Right ventricle myocardium inferior (tissue), 1 donor: ENCODE measurements at places on chromosomes 1 and 21. TPM values are rescaled to one million over a fixed set of nuclear protein-coding genes. Genes with fewer than 3 reads are reported as not detected.

- no peak for DNase-seq
Measured at GRCh38 chr1:85049735-85050166, 1.5 kb upstream of the MCOLN3 start.

DNA sequence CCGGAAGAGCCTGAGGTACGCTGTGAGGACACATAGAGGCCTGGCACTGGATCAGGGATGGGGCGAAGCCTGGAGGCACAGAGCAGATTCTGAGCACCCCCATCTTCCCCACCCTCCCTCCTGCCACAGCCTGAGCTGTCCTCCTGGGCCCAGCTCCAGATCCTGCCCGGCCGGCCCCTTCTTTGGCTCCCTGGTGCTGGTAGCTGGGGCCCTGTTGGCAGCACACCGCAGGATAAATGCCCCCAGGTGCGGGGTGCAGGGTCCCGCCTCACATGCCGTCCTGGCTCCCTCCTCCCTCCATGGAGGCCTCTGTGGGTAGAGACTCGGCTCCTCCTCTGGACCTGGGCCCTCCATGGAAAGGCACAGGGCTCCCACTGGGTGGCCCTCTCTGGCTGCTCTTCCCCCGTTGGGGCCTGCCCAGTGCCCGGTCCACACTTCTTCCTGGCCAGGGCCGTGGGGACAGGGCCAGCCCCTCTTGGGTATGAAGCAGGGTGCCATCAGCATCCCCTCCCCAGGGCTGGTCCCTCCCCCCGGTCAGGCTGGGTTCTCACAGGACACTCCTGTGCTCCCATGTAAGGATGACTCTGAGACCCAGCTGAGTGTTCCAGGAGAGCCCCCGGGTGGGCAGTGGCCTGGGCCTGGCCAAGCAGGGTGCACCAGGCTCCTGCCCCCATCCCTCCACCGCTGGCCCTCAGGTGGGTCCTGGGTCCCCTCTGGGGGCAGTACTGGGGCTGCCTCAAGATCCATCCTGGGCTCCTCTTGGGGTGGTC, 1.1 kb upstream of the OBSCN start:
- DNase-seq, result no peak

DNA sequence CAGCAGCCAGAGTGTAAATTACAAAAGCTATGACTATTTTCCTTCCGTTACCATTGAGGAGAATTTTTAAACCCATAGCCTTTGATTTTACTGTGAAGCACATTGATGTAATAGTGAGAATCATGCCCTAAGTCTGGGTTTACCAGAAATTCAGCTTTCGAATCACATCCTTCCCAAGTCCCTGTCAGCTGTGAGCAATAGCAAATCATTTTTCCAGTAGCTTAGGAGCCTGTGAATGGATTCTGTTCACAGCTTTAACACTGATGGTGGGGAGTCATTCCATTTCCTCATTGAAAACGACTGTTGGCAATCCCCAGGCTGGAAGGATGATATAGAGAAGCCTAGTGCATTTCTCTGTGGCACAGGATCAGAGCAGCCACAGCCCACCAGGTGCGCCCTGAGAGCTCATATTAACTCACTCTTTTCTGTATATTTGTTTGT, 82.2 kb upstream of the C1orf105 start:
- no peak for DNase-seq

- DNase-seq, result no peak
Measured at GRCh38 chr1:179925922-179926849, 28.4 kb upstream of the CEP350 start.

DNA sequence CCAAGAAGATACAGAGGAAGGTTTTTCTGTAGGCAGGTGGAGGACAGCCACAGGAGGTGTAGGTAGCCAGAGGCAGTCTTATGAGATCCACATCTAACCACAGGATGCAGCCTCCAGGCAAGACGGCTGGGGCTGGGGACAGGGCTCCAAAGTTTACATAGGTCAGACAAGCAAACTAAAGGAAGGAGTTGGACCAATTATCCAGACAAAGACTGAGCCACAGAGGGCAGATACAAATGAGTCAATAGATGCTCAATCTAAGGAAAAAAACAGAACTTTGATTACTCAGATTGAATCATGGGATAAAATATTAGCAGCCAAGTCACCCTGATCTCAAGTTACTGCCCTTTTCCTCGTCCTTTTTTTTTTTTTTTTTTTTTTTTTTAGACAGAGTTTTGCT, 91.6 kb downstream of the RGS7 start:
- peak; percentile 27 for DNase-seq

- no peak for DNase-seq
Measured at GRCh38 chr1:160864173-160864572, 1.5 kb upstream of the CD244 start.

- DNase-seq, result no peak
Measured at GRCh38 chr21:25896501-25897056, 161.8 kb downstream of the GABPA start.

- DNase-seq, result no peak
Measured at GRCh38 chr1:1322952-1323351, 1.5 kb downstream of the INTS11 start.

DNA sequence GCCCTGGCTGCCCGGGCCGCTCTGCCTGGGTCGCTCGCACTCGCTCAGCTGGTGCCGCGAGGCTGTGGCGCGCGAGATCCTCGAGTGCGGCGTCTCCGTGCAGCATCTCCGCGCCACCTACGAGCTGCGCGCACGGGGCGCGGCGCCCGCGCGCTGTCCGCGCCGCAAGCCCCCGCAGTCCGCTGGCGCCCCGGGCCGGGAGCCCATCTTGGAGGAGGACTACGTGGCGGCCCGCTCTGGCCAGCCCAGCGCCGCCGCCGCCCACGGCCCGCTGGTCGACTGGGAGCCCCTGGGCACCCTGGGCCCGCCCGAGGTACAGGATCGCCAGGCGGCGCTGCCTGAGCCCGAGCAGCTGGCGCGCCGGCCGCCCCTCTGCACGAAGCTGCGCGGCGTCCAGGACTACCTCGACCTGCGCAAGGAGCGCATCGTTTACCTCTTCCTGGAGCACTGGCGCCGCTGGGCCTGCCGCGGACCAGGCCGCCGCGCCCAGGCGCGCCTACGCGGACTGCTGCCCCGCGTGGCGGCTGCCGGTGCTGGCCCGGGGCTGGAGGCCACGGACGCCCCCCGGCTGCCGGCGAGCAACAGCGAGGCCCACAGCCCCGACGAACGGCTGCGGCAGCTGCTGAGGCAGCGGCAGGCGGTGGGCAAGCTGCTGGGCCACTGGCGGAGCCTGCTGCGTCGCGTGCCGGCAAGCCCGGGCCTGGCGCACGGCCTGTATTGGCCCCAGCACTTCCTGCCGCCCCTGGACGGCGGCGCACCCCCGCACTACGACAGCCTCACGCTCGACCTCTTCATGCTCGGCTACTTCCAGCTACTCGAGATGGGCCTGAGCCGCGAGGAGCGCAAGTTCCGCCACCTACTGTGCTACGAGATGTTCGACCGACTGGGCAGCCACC, 10.9 kb downstream of the TNFRSF25 start:
- DNase-seq, result no peak

GRCh38 chr1:1928231-1929101, 9.4 kb upstream of the TMEM52 start:
- peak; percentile 67 for DNase-seq

- DNase-seq, result no peak
Measured at GRCh38 chr1:5768014-5768413, 224.2 kb downstream of the NPHP4 start.

- DNase-seq, result no peak
Measured at GRCh38 chr1:101567582-101568189, 330.9 kb downstream of the S1PR1 start.

DNA sequence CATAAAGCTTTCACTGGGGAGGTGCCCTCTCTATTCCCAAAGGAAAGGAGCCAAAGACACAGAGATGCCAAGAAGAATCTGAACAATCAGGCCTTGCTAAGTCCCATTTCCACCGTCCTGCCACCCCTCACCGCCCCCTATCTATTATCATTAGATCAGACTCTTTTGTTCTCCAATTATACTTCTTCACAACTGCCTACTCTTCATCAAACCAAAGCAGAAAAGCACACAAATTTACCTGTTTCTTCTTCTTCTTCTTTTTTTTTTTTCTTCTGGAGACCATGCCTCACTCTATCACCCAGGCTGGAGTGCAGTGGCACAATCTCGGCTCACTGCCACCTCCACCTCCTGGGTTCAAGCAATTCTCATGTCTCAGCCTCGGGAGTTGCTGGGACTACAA, 43.1 kb upstream of the ARHGEF10L start:
- DNase-seq, result no peak

- DNase-seq, result no peak
Measured at GRCh38 chr1:80755944-80756343, 1044.8 kb upstream of the ADGRL2 start.

GRCh38 chr21:29979043-29979442, 39.2 kb upstream of the GRIK1 start:
- DNase-seq, result no peak

DNA sequence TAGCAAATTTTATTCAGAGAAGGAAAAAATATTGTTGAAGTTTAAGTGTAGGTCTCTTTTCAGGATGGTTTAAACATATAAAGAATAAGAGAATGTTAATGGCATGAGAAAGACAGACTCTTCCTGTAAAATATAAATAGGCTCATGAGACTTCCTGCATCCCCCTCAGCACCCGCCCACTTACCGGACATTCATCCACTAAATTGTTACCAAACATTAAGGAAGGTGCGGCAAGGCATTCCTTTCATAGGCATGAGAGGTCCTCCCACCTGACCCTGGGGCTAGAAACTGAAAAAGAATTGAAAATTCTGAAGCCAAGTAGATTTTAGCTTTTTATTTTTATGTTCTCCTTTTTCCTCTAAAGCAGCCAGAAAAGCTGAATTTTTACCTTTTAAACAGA, 10.6 kb upstream of the USP1 start:
- no peak for DNase-seq

DNA sequence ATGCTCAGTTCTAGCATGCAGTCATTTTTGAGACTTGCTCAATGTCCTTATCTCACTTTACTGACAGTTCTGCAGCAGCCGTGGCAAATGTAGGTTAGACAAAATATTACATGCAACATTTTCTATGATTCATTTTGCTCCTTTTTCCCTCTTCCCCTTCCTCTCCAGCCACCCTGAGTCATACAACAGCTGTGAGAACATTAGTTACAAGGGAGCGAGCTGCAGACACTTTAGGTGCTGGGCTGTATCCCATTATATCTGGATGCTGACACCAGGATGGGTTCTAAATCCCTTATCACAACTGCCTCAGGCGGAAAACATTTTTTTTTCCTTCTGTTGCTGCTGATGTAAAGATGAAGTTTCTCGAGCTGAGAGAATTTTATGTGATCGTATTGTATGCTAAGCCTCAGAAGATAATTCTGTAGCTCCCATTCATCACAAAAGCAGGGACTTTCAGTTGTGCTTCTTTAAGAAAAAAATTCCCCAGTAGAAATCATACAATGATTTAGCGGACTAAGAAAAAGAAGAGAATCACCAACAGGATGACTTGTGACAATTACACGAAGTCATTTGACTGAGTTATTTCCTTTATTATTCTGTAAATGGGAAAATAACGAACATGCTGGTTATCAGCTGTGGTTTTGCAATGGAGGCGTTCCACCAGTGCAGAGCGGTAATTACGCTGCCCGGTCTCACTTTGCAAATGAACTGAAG, 345.0 kb downstream of the DISC1 start:
- DNase-seq, result no peak

DNA sequence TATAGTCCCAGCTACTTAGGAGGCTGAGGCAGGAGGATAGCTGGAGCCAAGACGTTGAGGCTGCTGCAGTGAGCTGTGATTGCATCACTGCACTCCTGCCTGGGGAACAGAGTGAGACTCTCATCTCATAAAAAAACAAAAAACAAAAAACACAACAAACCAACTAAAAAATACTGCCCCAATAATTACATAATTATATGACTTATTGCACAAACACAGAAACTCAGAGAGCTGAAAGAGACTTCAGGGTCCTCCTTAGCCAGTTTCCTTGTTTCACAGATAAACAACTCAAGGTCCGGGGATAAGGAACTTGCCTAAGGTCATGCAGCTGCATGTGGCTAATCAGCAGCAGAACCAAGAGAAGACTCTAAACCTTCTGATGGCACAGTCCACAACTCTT, 11.9 kb downstream of the EXTL2 start:
- DNase-seq, result no peak

DNA sequence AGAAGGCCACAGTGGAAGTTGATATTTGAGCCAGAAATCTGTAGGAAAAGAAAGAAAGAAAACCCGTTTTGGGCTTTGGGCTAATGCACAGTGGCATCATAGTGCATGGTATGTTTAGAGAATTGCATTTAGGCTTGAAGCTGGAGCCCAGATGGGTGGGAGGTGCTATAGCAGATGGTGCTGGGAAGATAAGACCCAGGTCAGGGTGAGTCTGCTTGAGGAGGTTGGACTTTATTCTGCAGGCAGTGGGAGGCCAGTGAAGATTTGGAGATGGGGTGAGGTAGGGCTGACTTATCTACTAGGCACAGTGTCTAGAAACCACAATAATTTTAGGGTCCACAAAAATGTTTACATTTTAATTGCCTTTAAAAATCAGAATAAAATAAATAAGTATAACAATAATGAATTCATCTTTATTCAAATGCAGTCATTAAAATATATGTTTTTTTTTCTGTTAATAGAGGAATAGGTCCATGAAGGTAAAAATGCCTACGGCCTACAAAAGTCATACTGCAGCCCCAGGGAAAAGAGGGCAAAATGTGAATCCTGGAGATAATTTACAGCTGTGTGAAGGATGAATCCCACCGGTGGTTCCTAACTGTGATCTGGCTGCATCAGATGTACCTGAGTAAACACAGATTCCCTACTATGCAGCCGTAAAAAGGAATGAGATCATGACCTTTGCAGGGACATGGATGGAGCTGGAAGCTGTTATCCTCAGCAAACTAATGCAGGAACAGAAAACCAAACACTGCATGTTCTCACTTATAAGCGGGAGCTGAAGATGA, 8.7 kb downstream of the DNAJC6 start:
- DNase-seq, result no peak

DNA sequence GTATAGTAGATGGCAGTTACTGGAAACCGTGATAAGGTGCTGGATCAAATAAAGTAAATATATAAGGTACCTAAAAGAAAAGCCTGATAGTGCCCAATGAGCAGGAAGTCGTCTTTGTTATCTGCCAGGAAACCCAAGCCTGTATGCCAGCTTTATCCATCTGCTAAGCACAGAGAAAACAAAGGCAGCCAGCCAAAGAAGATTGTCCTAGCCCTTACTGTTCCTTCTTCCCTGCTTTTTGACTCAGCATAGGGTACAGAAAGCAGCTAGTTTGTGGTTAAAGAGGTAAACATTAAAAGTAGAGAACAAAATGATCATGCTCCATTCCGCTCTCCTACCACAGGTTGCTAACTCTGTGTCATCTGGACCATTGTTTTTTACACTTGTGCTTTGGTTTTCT, 10.1 kb downstream of the KRTAP22-2 start:
- DNase-seq, result no peak

- DNase-seq, result no peak
Measured at GRCh38 chr1:19802269-19802668, 2.6 kb upstream of the TMCO4 start.

PADI2 gene
- total RNA-seq, result 0.87 TPM

GLIS1 gene
- total RNA-seq, result not detected

NTMT2 gene
- total RNA-seq, result 5.3 TPM

LAX1 gene
- 0.22 TPM for total RNA-seq

SPRR2F gene
- total RNA-seq, result not detected

MXRA8 gene
- 21.8 TPM for total RNA-seq

LCE3E gene
- not detected for total RNA-seq

CRYBG2 gene
- not detected for total RNA-seq

RPAP2 gene
- 22.5 TPM for total RNA-seq

SNRPE gene
- total RNA-seq, result 63.1 TPM

KIAA1614 gene
- 6.4 TPM for total RNA-seq

ATPAF1 gene
- total RNA-seq, result 191 TPM

SYDE2 gene
- 20.7 TPM for total RNA-seq
